ENCODE measurements at places on chromosomes 12 and 14.

GRCh38 chr14:24436355-24437019 is 6.1 kb downstream of the SDR39U1 start:
- no peak for DNase-seq

- DNase-seq: no peak
Observed at GRCh38 chr12:54368025-54368708, 3.9 kb upstream of the GPR84 start.

DNA sequence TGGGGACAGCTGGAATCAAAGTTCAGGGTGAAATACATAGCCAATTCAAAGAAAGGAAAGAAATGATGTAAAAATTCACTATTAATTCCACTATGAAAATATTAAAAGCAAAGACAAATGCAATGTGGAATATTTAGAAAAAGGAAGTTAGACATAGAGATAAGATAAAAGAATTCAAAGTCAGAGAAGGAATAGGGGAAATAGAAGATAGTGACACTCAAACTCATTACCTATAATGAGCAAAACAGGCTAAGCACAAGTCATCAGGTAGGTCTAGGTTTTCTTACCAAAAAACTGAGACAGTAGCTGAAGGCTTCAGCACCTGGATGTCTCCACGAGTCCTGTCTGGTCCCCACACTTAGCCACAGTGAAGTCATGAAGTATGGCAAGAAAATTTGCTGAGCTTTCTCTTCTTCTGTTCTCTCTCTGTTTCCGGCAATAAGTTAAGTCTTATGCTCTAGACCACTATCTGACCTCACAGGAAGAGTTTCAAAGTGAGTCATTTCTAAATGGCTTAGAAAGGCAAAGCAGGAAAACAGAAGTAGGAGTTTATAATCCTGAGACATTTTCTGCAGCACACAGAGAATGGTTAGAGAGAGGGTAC is at the start of gene C3AR1:
TSS of gene C3AR1 (minus strand) at position 369 of the 604 bp plus-strand sequence. CDS start 6,174 bp downstream, outside the sequence.
- DNase-seq: no peak

- DNase-seq: no peak
Observed at GRCh38 chr12:14558473-14558959, 9.2 kb downstream of the PLBD1 start.

DNA sequence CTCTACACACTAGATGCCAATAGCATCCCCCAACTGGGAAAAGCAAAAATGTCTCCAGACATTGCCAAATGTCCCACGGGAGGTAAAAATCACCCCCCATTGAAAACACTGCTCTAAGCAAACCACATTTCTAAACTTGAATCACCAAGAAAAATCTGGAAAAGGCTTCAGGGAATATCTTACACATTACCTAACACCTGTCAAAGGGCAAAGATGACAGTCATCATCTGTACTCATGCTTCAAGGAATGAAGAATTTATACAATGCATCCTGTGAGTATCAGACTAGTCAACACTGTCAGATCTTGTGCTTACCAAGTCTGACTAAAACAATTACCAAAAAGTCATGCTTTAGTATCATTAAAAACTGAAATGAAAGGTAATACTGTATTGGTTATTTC is 161.6 kb upstream of the SOX5 start:
- DNase-seq: no peak

GRCh38 chr12:2531371-2531770 is 263.4 kb upstream of the FKBP4 start:
- DNase-seq: no peak

DNA sequence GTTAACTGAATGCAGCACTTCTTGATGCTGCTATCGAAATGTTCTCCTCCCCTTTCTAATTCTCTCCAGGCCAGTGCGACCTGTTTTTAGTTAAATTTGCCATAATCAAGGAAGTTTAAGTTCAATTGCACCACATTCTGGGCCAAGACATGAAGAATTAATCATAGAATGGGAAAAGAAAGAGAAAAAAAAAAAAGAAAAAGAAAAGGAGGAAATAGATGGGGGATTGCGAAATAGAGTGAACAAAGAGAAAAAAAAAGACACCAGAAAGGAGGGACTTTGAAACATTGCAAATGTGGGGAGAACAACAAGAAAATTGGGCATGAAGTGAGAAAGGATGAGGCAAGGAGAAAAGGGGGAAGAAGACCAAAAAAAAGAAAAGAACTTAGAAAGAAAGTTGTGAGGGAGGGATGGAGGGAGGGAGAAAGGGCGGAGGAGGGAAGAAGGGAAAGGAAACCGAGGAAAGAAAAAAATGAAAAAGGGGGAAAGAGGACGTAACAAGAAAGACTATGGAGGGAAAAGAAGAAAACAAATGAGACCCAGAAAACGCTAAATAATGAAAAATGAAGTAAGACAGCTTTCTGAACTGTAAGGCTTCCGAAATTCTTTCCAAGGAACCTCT is 32.8 kb upstream of the TBX5 start:
- DNase-seq: no peak

DNA sequence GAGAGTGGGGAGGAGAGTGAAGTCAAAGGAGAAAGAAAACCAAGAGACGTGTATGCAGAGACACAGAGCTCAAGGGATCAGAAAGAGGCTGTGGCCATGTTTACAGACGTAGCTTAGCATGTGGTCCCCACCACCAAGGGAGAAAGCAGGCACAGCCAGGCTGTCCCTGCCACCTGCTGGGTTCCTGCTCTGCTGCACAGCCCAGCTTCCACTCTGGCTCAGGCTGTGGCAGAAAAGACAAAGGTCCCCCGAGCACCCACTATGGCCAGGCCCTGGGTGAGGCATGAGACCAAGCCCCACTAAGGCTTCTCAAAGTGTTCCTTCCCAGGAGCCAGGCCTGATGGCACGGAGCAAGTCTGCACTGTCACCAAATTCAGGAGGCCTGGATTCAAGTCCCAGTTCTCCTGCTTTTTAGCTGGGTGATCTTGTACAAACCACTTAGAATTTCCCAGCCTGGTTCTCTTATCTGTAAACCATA is 25.9 kb upstream of the COL2A1 start:
- no peak for DNase-seq

DNA sequence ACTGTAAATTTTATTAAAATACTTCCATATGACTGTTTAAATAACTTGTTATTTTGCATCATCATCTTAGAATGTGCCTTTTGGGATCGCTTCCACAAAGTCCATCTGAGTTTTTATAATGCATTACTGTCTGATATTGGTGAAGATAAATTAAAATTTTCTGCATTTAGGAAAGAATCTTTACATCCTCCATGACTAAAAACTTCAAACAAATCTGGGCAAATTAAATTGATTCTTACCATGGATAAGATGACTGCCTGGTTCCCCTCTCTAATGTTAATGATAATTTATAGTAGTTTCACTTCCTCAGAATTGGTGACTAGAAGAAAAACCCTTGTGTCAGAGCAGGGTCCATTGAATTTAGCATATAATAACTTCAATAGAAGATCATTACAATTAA is 94.7 kb upstream of the SLC38A4 start:
- DNase-seq: no peak

Measured in stimulated activated CD4-positive, alpha-beta T cell treated with anti-CD3 and anti-CD28 coated beads, Interleukin-1b, Interleukin-23, amount 100 ng/mL, for 1 hour (primary cell).